ENCODE measurements at places on chromosomes 5 and 9.

DNA sequence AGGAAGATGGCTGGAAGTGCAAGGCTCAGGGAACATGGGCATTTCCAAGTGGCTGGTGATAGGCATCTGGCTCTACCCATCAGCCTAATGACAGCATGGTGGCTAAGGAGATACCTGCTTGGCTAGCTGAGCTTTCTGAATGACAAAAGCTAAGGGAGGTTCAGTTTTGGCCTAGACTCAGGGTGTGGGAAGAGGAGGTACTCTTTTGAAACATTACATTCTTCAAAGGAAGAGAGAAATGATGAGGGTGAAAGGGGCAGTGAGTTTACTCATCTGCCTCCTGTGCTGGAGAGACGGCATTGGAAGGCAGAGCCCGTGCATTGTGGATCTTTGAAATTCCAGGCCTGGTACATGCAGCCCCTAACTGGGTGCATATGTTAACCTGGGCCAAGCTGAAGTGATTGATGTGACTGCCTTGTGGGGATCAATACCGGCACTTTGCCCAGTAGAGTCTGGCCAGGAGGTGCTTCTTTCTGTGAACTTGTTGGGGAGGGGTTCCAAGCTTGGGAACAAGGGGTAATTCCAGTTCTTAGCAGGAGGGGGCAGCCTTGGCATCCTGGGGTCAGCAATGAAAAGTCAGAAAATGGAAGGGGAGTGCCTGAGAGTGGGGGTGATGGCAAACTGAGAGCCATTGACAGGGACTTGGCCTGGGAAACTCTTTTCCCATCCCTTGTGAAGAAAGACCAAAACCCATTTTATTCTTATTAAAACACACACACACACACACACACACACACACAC, 108.6 kb downstream of the ACER2 start:
- DNase-seq, result no peak

DNA sequence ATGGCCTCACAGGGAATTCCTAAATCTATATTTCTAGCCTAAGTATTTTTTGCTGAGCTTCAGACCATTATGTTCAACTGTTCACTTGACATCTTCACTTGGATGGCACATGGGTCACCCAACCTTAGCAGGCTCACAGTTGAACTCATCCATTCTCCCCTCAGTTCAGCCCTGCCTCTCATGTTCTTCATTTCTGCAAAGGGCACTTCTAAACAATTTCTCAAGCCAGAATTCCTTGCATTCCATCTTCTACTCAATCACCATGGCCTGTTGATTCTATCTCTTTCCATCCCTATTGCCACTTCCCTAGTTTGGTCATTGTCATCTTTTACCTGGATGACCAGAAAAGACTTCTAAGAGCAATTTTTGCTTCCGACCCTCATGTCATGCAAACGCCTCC, 7.3 kb upstream of the RGS3 start:
- no peak for DNase-seq

DNA sequence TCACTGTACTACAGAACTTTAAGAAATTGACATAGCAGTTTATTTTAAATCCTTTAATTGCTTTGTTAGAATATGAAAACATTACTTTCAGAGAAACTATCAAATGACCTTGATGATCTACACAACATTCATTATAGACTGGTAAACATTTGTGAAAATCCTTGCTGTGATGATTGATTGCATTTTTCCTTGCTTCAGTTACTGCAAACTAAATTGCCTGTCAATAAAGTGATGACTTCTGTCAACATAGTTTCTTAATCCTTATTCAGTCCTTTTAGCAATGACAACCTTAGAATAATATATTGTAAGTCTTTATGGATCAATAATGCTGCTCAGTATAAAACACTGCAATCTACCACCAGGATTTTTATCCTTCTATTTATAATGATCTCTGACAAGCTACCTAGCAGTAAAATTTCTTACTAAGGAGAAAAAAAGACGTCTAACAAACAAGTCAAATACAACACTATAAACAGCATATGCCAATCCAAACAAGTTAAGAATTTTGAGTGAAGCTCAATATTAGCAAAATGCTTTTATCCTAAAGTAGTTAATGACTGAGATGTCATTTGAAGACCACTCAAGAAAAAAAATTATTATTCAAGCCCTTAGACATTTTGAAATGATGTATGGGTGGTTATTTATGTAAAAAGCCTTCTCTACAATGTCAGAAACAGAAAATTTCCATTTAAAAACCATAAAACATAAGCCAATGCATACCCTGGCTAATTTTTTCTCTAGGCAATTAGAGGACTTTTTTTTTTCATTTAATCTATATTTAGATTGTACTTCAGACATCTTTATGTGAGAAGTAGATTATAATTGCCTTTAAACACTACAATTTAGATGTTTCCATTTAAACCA, 105.5 kb downstream of the FBXL17 start:
- DNase-seq, result no peak

DNA sequence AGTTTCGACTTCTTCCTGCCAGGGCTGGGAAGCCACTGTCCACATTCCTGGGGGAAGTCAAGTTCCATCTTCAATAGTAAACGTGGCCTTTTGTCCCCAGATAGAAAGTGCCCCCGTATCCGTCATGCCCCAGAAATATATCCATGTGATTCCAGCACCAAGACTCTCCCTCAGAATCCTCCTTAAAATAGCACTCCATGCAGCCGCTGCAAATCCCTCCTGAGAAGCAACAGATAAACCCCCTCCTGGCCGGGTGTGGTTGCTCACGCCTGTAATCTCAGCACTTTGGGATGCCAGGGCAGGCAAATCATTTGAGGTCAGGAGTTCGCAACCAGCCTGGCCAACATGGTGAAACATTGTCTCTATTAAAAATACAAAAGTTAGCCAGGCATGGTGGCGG, 126.1 kb downstream of the OLFM1 start:
- no peak for DNase-seq

DNA sequence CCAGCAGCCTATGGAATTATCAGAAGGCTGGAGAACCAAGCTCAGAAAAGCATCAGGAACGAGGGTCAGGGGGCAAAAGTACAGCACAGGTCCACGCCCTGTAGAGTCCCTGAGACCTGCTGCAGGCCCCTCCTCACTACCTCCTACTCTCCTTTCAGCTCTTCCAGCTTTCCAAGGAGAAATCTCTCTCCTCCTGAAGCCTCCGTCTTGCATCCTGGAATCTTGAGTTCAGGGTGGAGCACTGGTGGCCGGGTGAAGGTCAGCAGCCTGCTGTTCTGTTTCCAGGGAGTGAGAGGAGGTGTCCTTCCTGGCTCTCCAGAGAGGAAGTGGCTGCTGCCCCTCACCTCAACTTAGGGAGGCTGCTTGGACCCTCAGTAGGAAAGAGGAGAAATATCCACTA, 342.3 kb downstream of the ZSWIM6 start:
- no peak for DNase-seq

DNA sequence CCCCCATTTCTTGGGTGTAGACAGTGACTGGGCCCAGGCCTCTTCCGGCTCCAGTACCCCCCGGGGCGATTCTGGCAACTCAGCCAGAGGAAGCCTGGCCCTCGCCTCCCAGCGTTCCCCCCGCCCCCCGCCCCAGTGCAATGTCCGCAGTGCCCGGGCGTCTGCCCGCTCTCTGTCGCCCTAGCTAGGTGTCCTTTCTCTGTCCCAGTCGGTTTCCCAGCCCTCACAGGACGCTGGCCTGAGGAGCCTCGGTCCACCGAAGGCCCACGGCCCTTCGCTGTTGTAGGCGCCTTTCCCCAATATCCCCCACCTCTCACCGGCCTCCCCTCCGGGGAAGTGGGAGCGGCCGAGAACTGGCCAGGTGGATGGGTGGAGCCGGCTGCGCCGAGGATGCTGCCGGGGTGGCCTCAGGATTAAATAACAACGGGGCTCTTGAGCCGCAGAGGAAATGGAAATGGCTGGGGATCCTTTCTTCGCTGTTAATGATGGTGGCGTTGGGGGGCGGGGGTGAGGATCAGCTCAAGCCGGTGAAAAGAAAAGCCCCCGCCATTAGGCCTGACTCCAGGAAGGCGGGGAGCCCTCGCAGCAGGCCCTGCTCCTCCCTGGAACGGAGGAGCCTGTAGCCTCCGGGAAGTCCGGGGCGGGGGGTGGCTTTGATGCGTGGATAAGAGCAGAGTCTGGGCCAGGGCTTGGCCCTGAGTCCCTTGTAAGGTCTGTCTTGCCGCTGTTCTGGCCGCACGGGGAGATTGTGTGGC, 1.1 kb upstream of the SPRY4 start:
- DNase-seq, result no peak

DNA sequence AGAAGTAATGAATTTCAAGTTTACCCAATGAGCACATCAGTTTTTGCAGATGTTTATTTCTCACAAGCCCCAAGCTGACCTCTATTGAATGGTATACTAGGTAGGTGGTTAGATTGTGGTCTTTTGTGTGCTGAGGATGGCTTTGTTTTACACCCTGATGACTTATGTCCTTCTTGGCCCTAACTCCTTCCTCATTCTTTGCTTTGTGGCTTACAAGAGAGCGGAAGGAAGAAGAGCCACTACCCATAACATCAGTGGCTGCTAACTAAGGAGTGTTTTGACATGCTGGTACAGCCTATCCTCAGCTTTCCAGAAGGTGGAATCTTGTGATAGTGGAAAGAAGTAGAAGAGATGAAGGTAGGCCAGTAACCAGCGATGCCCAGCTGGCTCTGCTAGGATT, 85.7 kb upstream of the NTRK2 start:
- DNase-seq, result no peak

DNA sequence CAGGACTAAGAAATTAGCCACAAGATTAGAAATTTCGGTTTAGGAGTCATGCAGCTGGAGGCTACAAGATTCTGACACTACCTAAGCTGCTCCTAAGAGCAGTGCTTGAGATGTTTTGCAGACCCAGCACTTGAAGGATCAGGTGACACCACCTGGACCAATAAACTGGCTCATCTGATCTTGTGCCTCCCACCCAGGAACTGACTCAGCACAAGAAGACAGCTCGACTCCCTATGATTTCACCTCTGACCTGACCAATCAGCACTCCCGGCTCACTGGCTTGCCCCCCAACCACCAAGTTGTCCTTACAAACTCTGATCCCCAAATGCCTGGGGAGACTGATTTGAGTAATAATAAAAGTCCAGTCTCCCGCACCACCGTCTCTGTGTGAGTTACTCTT, 170.4 kb downstream of the TTC39B start:
- no peak for DNase-seq

DNA sequence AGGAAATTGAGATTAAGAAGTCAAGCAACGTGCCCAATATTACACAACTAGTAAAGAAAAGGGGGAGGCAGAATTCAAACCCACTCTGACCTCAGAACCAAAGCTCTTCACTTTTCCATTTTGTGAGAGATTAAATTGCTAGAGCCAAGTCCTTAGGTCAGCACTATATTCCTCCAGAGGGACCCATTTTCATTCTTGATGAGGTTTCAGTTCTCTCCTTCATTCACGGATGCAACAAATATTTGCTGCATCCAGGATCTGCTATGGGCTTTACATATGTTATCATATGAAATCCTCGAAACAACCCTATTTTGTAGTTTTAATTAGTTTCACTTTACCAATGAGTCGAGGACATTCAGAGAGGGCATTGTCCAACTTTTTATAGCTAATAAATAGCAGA, 239.2 kb downstream of the EFNA5 start:
- DNase-seq, result no peak

DNA sequence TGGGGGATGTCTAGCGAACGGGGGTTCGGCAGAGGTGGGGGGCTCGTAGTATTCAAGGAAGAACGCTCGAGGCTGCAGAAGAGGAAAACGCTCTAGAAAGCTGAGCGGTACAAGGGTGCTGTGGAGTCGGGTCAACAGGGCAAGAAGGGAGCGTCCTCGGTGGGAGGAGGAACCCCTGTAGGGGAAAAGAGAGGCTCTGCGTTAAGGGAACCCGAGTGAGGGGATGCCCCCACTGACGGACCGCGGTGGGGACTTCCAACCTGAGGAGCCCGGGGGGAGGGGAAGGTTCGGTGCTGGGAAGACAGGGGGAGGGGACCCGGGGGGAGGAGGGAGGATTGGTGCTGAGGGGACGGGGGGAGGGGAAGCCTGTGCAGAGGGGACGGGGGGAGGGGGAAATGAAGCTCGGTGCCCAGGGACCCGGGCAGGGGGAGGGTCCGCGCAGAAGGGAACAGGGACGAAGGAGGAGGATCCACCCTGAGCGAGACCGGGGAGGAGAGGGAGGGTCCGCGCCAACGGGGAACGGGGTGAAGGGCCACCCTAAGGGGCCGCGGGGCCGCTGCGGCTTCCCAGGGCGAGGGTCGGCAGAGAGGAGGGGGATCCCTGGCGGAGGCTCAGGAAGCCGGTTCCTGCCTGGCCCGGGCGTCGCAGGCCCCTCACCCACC, 621 bp downstream of the NR6A1 start:
- DNase-seq, result no peak

GRCh38 chr5:133509742-133510079, 102.6 kb downstream of the FSTL4 start:
- DNase-seq, result no peak

Data from hypothalamus (tissue), 51 donors.